ENCODE measurements at places on chromosomes 2 and 18.

GRCh38 chr2:127362971-127363370 is 24.8 kb downstream of the MAP3K2 start:
- no peak for DNase-seq

GRCh38 chr2:218290316-218291261 is 1.7 kb downstream of the TMBIM1 start:
- no peak for DNase-seq

- no peak for DNase-seq
Observed at GRCh38 chr18:47166294-47166693, 9.9 kb downstream of the IER3IP1 start.

DNA sequence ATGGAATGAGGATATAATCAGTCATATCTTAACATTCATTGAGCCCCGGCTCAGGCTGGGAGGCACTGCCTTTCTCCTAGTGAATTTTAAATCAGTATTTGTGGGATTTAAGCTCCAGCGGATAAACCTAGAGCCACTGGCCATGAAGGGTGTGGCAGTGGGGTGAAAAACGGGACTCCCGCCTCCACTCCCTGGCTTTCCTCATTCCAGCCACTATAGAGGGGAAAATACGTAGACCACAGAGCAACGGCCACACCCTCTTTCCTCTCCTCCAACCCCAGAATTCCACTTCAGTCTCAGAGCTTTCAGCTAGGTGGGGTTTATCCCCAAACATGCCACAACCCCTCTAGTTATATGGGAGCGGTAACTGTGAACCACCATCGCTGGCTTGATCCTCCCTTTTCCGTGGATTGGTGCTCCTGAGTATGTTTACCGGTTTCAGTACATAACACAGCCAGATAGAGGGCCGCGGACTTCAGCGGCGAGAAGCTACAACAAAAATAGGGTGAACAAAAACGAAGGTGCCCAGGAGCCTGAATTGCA is 70.6 kb upstream of the ITGB6 start:
- DNase-seq = no peak

DNA sequence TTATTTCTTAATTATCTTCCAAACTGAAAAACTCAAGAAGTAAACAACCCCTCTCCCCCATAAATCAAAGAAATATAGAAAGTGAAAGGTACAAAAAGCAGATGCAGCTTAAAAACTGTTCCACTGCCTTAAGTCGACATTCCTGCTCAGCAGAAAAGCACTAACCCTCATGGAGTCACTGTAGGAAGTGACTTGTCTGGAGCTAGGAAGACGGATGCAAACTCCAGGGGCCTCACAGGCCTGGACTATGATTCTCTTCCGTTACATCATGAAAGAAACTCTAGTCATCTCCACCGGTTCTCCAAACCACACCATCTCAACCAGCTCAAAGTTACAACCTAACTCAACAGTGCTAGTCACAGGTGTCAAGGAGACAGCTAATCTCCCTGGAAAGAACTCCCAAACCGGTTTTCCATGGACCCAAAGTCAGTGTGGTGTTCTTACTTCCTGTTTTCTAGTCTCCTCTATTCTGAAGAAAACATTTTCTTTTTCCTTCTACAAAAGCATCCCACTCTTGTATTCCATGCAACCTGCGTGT is 128.4 kb downstream of the PIEZO2 start:
- DNase-seq = no peak

DNA sequence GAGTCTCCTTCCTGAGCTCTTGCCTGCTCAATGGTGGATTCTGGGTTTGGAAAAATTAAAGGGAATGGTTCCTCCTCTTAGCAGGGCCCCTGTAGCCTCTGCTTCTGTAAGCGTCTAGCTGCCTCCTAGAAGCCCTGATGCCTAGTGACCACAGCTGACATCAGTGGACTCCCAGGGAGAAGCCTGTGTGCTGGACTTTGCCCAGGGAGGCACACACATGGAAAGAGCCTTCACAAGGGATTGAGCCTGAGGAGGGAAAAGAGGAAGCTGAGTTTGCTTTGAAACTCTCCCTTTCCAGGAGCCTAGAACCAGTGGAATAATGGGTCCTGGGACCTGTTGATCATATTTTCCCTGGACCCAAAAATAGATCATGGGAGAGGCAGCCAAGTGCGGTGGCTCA is 1.4 kb upstream of the CFAP65 start:
- no peak for DNase-seq

GRCh38 chr2:85061896-85062295 is 71.3 kb upstream of the TCF7L1 start:
- DNase-seq = no peak

- no peak for DNase-seq
Observed at GRCh38 chr2:144580521-144581161, 60.7 kb upstream of the ZEB2 start.

DNA sequence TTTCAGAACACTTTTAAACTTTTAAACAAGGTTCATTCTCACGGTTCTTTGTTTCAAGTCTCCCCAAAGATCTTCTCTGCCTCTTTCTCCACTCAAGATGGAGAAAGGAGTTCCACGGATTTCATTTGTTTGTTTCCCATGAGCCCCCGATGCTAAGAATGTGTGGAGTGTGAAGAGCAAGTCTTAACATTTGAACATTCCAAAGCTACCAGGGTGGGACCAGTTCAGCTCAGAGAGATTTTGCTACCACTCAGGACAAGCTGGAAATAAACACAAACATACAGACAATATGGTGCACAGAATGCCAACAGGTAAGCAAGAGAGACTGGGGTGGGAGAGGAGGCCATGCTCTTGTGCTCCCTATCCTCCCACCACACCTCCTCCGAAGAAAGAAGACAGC is 56.7 kb downstream of the SPRED2 start:
- no peak for DNase-seq

DNA sequence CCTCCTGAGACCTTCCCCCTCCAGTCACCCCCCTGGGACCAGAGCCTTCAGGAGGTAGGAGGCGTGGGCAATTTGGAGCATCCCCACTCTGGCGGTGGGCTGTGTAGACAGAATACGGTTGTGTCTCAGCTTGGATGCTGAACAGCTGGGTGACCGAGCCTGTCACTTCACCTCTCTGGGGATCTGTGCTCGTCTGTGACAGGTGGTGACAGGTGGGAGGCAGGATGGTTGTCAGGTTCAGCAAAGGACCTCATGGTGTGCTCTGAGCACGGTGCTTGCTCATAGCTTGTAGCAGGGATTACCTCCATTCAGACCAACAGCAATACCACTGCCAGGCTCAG is 186.5 kb upstream of the HS6ST1 start:
- DNase-seq = no peak

GRCh38 chr2:159140070-159140769 is 146.3 kb downstream of the WDSUB1 start:
- no peak for DNase-seq

- no peak for DNase-seq
Observed at GRCh38 chr2:61367177-61367576, 103.7 kb downstream of the USP34 start.

DNA sequence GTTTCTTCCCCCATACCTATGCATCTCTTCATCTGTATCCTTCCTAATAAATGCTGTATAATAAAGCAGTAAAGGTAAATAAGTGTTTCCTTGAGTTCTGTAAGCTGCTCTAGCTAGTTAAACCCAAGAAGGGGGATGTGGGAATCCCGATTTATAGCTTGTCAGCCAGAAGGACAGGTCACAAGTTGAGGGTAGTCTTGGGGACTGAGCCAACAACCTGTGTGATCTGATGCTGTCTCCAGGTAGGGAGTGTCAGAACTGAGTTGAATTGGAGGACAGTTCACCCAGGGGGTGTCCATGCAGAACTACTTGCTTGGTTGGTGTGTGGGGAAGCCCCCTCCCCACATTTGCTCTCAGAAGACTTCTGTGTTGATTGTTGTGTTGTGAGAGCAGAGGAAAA is 112.4 kb downstream of the LDLRAD4 start:
- no peak for DNase-seq

GRCh38 chr18:34153711-34154110 is 71.0 kb downstream of the NOL4 start:
- DNase-seq = no peak

DNA sequence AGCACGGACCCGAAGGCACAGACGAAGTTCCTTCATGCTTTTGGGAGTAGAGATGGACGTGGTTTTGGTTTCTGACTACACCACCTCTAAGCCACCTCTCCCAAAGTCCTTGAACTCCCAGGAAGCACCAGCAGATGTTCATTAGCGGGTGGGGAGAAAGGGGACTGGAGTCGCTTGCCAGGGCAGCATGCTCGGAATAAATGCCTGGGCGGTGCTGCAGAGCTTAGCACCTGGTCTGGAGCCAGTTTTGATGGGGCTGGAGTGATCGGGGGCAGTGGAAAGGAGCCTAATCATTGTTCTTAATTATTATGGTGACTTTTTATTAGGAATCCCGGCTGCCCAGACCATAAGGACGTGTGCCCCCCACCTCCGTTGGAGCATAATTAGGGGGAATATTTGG is 220.8 kb downstream of the TFCP2L1 start:
- DNase-seq = no peak

DNA sequence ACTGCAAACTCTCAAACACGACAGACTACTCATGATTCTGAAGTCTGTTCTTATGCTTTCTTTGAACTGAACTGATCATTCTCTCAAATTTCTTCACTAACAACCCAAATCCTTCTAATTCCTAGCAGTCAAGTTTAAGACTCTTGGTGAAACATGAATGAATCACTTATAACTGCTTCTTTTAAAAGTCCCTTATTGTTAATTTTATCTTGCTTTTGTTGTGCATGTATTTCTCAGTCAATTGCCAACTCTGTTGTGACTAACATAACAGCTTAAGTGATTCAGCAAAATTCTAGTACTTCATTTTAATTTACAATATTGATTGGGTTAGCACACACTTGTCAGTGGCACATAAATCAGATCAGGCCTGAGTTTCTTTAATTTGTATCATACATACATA is 357.0 kb upstream of the FSIP2 start:
- no peak for DNase-seq

DNA sequence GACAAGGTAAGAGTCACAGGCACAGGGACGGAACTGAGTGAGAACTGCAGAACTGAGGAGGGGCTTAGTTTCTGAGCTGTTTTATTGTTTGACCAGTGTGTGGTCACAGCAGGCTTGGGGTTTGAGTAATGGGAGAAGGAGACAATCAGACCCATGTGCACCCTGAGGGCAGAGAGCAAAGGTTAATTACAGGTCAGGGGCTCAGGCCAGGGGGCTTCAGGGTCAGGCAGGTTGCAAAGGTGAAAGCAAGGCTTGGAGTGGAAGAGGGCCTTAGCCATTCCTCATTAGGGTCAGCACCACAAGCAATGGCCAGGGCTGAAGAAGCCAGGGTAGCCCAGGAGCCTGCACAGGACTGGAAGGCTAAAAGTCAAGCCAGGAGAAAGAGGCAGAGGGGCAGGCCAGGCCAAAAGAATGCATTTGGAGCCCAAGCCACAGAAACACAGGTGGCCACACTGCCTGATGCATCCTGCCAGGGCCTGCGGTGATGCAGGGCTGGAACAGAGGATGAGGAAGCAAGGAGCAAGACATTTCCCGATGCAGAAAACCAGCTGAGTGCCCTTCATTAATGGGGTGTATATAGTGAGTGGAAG is 209.8 kb upstream of the GYPC start:
- DNase-seq = no peak

DNA sequence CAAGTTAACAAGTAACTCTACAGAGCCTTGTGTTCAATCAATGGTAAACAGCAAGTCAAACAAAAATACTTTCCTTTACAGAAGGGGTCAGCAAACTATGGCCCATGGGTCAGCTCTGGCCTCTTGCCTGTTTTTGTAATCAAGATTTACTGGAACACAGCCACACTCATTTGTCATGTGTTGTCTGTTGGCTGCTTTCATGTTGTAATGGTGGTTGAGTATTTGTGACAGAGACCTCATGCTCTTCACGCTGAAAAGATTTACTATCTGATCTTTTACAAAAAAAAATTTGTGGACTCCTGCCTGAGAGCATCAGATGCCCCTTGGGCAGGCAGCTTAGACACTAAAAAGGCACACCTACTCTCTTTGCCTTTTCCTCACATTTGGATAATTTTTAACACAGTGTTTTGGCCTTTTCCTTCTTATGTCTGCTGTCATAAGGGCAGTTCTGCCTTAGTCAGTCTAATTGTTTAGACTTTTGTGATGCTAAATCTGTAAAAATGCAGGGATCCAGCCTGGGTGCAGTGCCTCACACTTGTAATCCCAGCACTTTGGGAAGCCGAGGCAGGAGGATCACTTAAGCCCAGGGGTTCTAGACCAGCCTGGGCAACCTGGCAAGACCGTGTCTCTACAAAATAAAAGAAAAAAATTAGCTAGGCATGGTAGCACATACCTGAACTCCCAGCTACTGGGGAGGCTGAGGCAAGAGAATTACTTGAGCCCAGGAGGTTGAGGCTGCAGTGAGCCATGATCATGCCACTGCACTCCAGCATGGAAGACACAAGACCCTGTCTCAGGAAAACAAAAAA is 18.3 kb downstream of the IL1B start:
- DNase-seq = no peak

GRCh38 chr2:26721115-26722032 is 28.9 kb downstream of the KCNK3 start:
- no peak for DNase-seq

GRCh38 chr2:201699416-201699815 is 972 bp upstream of the MPP4 start:
- DNase-seq = no peak

DNA sequence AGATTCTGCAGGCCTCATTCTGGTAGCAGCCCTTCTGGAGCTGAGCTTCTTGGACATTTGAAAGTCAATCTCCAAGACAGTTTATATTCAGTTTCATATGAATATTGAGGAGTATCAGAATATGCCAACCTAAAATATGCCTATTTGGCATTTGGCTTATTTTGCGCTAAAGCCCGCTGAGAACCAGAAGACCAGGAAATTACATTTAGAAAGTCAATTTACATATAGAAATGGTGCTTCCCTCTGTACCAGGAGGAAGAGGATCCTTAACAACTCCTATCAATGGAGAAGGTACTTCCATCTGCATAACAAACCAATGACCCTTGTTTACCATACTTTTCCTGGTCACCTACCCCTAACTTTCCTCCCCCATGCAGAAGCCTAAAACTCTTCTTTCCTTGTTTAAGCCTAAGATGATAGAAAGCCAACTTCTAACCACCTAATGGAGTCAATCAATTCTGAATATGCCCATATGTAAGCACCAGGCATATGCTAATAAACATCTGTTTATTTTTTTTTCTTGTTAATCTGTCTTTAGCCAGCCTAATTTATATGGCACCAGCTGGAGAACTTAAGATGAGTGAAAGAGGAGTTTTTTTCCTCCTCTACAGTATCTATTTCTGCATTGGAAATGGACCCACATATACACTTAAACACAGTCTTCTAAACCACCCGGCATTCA is 57.0 kb upstream of the DYNC1I2 start:
- no peak for DNase-seq

DNA sequence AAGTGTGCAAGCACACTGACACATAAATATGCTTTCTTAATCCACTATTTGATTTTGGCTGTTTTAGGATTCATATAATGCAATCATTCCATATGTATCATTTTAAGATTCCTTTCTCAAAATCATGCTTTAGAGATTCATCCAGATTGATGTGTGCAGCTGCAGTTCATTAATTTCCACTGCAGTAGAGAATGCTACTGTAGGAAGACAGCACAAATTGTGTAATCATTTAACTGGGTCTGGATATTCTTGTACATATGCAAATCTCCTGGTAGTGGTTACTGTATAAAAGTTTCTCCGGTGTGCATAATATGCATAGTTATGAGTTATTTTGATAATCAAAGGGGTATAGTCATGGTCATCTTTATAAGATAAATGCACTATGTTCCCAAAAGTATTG is 502.5 kb upstream of the ACVR2A start:
- DNase-seq = no peak

All from tibial artery (tissue), 4 donors.